ENCODE measurements at places on chromosomes 7 and 10. TPM values are rescaled to one million over a fixed set of nuclear protein-coding genes. Genes with fewer than 3 reads are reported as not detected.

GRCh38 chr10:83816942-83817341, 322.4 kb upstream of the GHITM start:
- DNase-seq = no peak
- H3K4me1 ChIP-seq = no peaks in the 10 kb centered on the region
- H3K27me3 ChIP-seq = no peaks in the 10 kb centered on the region
- no peak overlapping the region for H3K4me3 ChIP-seq
- H3K27ac ChIP-seq = no peak overlapping the region

- H3K27me3 ChIP-seq = no peaks in the 10 kb centered on the region
- H3K4me1 ChIP-seq = peaks cover 6% of the 10 kb centered on the region
- no peak overlapping the region for H3K4me3 ChIP-seq
- DNase-seq = no peak
- peaks cover 10% of the 10 kb centered on the region for H3K36me3 ChIP-seq
Measured at GRCh38 chr7:107501593-107501992, 31.7 kb downstream of the GPR22 start.

DNA sequence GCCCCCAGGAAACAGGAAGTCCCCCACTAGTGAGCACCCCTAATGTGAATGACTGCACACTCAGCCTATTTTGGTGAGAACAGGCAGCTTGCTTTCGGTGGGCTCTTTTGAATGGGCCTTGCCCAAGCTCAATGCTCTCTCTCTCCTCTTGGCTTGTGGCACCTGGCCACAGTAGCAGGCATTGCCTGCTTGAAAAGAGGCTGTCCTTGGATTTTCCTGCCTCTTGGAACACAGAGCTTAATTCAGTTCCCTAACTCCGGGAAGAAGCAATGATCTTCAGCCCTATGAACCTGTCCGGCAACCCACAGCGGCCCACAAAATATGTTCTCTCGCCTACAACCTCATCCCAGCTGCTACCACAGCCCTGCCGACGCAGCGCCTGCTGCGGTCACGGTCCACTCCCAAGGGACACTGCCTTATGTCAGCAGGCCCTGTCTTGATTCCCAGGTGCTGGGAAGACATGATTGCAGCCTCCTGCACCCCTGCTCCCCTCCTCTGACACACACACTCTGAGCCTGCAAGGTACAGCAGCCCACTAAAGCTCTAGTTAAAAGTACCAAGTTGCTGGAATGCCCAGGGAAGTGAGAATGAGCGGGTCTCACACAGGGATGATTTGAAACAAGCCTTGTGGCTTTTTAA, 715.5 kb upstream of the GALNT17 start:
- H3K4me1 ChIP-seq = no peaks in the 10 kb centered on the region
- H3K27ac ChIP-seq = no peak overlapping the region
- no peaks in the 10 kb centered on the region for H3K27me3 ChIP-seq
- no peaks in the 10 kb centered on the region for H3K36me3 ChIP-seq

The PRRT4 gene
- total RNA-seq = 1.6 TPM

The ACTR3C gene
- total RNA-seq = 3.5 TPM

The POLR2J gene
- total RNA-seq = 40.1 TPM

The GRID1 gene
- total RNA-seq = 0.77 TPM
